Activated gamma-delta T cell treated with Interleukin-2 at 50 U/mL for 16 hours (primary cell): ENCODE measurements at places on chromosomes 11 and 22.

DNA sequence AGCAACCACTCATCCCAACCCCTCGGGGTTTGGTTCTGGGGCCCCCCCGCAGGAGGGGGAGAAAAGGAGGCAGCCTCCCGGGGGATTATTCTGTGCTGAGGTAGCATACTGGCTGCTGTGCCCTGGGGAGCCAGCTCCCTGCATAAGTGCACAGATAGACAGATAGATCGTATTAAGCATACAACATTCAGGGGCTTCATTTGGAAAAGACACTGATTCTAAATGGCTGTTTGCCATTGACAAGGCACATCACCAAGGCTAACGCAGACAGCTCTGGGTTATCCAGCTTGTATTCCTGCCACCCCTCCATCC, 547.9 kb downstream of the BUD13 start:
- no peak for DNase-seq

DNA sequence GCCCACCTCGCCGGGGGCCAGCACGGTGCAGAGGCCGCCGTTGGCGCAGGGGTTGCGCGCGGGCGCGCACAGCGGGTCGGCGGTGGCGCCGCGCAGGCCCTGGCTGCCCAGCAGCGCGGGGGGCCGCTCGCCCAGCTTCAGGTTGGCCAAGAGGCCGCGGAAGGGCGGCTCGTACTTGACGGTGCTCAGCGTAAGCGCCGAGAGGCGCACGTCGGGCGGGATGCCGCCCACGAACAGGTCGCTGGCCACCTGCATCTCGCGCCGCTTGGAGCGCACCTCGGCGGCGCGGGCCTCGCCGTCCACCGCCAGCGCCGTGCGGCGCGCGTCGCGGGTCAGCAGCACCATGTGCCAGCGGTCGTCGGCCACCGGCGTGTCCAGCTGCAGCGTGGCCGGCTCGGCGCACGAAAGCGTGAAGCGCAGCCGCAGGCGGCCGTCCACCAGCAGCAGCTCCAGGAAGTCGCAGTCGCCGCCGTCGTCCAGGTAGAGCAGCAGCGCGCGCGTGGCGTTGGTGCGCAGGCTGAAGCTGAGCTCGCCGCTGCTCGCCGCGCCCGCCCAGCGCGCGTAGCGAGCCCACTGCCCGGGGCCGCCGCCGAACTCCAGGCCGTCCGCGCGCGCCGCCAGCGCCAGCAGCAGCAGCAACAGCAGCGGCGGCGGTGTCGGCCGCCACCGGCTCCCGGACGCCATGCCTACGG, 9.8 kb downstream of the NRXN2 start:
- no peak for DNase-seq

GRCh38 chr11:118620529-118621070, 13.2 kb downstream of the PHLDB1 start:
- DNase-seq: no peak

- DNase-seq: no peak
Observed at GRCh38 chr11:128552783-128553661, 34.3 kb downstream of the ETS1 start.

GRCh38 chr11:122895563-122895962, 13.0 kb downstream of the JHY start:
- no peak for DNase-seq

GRCh38 chr11:59284773-59285129, 72.0 kb upstream of the MPEG1 start:
- no peak for DNase-seq

- DNase-seq: no peak
Observed at GRCh38 chr11:46673713-46674462, 26.5 kb downstream of the ARHGAP1 start.

DNA sequence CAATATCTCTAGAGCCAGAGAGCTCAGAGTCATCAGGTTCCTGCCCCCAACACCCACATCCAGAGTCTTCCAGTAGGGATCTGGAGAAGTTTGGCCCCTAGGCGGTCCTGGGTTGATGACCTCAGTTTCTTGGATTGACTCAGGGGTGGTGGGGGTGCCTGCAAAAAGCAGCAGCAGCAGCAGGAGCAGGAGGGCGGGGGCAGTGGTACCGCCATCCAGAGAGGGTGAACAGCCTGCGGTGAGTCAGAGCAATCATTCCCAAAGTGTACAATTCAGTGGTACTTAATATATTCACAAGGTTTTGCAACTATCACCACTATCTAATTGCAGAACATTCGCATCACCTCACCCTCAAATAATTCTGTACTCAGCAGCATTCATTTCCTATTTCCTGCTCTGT, 9.9 kb upstream of the SEC14L3 start:
- no peak for DNase-seq

DNA sequence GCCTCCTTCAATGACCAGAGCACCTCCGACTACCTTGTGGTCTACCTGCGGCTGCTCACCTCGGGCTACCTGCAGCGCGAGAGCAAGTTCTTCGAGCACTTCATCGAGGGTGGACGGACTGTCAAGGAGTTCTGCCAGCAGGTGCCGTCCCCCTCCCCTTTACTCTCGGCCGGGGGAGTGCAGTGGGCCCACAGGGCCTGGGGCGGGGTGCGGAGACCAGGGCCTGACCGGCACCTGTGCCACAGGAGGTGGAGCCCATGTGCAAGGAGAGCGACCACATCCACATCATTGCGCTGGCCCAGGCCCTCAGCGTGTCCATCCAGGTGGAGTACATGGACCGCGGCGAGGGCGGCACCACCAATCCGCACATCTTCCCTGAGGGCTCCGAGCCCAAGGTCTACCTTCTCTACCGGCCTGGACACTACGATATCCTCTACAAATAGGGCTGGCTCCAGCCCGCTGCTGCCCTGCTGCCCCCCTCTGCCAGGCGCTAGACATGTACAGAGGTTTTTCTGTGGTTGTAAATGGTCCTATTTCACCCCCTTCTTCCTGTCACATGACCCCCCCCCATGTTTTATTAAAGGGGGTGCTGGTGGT, 11.0 kb downstream of the OTUB1 start:
- no peak for DNase-seq

DNA sequence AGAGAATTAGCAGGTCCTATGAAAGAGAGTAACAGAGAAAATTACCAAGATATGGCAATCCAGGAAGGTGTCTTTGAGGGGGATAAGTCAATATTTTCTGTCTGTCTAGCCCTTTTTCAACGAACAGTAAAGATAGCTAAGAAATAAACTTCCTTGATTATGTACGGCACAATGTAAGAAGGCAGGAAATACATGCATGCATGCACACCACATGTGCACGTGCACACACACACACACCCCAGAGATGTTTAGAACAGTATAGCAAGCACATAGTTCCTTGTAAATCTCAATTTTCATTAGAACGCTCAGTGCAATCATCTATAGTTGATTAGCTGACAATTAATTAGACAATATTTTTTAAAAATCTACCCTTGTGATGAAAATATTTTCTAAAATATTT, 74.7 kb downstream of the MPPED2 start:
- DNase-seq: no peak

DNA sequence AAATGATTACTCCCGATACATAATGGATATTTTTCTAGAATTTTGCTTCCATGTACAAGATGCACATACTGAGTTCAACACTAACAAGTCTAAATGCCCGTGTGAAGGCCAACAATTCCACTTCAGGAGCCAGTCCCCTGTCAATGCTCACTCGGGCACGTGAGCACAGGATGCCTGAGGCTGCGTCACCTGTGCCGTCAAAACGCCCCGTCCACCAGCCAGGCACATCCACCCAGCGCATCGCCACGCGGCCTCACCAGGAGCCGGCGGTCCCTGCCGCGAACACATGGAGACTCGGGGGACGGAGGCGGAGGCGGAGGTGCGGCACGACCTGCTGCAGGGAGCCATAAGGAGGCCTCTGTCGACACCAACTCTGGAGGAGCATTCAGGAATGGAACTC, 9.8 kb downstream of the TOLLIP start:
- DNase-seq: no peak

DNA sequence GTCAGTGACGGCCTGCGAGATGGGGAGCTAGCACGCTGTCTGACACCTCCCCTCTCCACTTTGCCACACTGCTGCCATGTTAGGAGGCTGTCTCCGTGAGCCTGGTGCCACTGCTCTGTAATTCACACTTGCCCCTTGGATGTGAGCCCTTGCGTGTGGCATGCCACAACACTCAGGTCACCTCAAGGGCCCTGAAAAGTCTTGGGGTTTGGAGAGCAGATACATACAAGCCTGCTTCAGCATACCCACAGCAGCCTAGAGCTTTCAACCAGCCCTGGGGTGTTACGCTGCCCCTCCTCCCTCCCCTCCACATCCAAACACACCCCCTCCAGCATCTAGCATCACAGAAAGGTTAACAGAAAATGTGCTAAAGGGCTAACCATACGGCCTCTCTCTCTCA, 69.5 kb upstream of the TBCEL start:
- DNase-seq: no peak

DNA sequence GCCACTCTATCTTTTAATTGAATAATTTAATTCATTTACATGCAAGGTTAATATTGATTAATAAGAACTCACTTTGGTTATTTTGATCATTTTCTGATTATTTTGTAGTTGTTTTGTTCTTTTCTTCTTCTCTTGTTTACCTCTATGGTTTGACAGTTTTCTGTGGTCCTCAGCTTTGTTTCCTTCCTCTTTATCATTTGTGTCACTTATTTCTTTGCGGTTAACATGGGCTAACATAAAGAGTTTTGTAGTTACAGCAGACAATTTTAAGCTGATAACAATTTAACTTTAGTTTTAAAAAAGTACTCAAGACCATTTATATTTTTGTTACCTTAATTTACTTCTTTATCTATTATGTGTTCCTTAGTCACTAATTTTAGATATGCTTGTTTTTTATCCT, 1032.8 kb upstream of the RAG2 start:
- no peak for DNase-seq

GRCh38 chr22:19457828-19458428, 10.4 kb upstream of the C22orf39 start:
- no peak for DNase-seq

GRCh38 chr22:22182218-22182989, 62.2 kb upstream of the VPREB1 start:
- DNase-seq: no peak

DNA sequence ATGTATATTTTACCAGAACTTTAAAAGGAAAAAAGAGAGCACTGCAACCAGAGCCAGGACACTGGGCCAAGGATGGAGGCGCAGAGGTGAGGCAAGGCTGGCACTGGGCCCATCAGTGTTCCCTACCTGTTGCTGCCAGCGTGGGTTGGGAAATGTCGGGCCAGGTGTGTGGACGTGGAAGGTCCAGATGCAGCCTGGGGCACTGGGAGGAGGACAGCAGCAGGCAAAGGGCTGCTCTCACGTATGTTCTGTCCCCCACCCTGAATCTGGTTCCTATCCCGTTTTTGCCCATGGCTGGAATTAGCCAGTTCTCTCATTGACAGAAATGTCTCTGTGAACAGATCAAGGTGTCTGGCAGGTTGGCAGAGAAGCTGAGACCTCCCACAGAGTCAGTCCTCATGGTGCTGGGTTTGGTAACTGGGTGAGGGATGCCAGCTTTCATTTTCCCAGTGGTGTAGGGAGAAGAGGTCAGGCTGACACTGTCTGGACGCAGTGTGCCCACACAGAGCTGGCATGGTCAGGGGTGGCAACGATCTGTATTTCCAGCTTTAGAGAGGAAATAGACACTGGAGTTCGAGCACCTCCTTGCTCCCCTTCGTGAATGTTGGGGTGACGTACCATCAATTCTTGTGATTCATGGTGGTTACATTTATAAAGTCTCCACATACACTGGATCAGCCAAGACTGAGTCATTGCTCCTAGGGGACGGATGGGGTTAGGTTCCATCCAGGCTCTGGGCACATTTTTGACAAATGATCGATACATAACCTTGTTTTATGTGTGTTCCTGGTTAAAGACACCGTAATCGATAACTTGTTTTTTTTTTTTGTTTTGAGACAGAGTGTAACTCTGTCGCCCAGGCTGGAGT, 4.3 kb upstream of the PNPLA3 start:
- no peak for DNase-seq

DNA sequence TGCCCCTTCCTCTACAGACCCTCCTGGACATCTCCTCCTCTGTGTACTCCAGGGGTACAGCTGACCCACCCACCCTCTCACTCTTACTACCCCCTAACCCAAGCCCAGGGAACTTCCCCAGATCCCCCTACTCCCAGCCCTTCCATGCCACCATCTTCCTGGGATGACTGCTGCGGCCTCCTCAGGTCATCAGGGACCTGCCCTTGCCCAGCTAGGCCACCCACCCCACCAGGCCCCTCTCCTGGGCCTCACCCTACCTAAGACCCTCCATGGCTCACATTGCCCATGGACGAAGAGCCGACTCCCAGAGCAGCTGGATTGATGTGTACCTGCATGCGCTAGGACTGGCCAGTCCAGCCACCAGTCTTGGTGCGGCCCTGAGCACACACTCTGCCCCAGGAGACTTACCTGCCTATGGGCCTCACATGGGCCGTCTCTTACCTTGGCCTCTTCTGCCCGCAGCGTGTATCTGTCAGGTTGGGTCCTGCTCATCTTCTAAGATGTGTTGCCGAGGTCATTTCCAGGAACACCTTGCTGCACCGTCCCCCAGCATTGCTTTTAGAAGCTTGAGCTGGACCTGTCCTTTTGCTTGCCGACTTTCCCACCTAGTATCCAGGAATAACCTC, 2.0 kb upstream of the CLDN5 start:
- no peak for DNase-seq

- DNase-seq: no peak
Observed at GRCh38 chr11:89347071-89347470, 144.1 kb downstream of the NOX4 start.

GRCh38 chr22:22450343-22450839, 58.2 kb downstream of the ZNF280B start:
- DNase-seq: no peak

- no peak for DNase-seq
Observed at GRCh38 chr11:69940246-69940610, 121.0 kb upstream of the FGF3 start.

DNA sequence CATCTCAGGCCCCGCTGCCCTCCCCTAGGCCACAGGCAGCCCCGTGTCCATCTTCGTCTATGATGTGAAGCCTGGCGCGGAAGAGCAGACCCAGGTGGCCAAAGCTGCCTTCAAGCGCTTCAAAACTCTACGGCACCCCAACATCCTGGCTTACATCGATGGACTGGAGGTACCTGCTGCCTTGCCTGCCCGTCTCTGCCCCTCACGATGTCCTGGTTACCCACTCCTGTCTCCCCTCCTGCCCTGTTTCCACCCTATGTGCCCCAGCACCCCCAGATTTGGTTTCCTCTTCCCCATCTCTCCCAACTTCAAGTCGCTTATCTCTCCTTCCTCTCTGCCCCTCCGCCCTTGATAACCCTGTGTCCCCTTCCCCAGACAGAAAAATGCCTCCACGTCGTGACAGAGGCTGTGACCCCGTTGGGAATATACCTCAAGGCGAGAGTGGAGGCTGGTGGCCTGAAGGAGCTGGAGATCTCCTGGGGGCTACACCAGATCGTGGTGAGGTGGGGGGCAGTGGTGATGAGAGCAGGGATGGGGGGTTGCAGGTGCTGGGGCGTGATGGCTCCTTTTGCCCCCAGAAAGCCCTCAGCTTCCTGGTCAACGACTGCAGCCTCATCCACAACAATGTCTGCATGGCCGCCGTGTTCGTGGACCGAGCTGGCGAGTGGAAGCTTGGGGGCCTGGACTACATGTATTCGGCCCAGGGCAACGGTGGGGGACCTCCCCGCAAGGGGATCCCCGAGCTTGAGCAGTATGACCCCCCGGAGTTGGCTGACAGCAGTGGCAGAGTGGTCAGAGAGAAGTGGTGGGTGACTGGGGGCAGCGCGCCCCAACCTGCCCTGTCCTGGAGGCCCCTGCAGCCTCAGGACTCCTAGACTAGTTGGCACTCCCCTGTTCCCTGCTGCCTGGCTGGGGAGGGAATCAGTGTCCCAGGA, 930 bp downstream of the SCYL1 start:
- DNase-seq: no peak
